ENCODE measurements at places on chromosomes 13 and 19.

GRCh38 chr13:20825477-20825875 lies 51.7 kb upstream of the EEF1AKMT1 start:
- no peak for DNase-seq

DNA sequence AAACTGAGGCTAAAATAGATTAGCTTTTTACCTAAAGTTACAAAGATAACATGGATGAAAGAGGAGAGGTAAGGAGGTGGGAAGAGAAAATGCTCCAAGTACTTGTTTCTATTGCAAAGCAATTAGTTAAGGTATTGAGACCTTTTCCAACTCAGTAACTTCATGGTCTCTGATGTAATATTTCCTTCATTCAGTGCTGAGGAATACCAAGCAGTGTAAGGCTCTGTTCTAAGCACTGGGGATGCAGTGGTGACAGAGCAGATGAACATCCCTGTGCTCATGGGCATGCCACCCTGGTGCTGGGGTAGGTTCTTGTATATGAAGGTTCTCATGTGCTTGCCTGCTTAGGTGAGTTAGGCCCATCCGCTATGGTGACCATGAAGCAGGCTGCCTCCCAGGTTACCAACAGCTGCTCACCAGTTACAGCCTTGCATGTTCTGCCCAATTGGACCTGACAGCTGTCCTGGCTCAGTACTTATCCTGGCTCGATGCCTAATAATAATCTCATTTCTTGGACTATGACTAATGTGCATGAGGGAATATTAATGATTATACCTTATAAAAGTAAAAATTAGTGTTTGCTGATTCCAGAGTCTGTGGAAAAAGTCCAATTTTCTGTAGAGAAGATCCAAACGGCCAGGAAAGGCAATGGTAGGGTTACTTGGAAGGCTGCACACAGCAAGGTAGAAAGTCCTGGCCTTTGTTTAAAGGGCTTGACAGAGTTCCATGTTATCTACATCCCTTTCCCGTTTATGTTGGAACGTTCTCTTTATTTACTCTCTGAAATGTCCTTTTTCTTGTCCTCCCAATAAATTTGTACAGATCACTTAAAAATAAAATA lies 48.3 kb downstream of the LATS2 start:
- DNase-seq: no peak

- DNase-seq: no peak
These were observed 411.8 kb downstream of the ZNF536 start for GRCh38 chr19:30783936-30784335.

DNA sequence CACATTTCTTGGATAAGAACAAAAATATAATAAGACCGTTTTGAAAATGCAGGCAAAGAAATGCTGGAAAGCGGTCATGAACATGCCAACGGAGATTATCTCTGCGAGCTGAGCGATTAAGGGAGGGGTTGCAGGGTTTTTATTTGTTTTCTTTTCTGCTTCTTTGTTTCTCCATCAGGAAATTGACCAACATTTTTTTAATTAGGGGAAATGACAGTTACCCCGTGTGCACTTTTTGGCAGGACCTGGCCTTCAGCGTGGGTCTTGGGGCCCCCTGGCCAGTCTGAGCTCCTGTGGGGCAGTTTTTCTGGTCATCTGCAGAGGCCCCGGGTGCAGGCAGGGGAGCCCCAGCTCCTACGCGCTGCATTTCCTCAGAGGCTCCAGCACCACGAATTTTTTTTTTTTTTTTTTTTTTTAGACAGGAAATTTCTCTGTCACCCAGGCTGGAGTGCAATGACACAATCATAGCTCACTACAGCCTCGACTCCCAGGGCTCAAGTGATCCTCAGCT lies 31.3 kb upstream of the HOMER3 start:
- DNase-seq: no peak

DNA sequence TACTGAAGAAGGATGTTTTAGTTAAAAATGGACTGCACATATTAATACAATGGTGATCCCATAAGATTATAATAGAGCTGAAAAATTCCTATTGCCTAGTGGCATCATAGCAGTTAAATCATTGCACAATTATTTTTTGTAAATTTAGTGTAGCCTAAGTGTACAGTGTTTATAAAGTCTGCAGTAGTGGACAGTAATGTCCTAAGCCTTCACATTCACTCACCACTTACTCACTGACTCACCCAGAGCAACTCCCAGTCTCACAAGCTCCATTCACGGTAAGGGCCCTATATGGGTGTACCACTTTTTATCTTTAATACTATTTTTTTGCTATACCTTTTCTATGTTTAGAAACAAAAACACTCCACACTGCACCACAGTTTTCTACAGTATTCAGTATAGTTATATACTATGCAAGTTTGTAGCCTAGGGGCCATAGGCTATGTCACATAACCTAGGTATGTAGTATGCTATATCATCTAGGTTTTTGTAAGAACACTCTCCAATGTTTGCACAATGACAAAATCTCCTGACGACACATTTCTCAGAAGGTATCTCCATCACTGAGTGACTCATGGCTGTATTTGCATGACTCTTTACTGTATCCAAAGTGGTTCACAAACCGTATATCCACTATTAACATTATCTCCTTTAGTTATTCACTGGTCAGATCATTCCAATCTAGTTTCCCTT lies 536.0 kb downstream of the KLF12 start:
- DNase-seq: no peak

GRCh38 chr13:29065142-29065541 lies 245.0 kb downstream of the MTUS2 start:
- no peak for DNase-seq

- no peak for DNase-seq
These were observed 286.7 kb upstream of the SLITRK6 start for GRCh38 chr13:86085890-86086289.

DNA sequence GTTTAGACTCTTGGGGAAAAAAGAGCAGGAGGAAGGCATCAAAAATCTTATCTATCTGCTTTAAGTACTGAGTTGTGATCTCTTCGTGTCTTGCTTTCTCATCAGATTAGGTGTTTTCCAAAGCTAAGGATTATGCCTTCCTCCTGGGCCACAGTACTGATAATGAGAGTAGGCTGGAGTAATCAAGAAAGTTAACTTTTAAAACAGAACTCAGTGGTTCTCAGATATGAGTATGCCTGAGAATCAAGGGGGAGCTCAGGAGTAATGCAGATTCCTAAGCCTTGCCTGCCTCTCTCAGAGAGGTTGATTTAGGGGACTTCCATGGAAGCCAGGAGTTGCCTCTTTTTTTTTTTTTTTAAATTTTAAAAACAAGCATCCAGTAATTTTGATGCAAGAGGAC lies 23.5 kb downstream of the CDADC1 start:
- no peak for DNase-seq

DNA sequence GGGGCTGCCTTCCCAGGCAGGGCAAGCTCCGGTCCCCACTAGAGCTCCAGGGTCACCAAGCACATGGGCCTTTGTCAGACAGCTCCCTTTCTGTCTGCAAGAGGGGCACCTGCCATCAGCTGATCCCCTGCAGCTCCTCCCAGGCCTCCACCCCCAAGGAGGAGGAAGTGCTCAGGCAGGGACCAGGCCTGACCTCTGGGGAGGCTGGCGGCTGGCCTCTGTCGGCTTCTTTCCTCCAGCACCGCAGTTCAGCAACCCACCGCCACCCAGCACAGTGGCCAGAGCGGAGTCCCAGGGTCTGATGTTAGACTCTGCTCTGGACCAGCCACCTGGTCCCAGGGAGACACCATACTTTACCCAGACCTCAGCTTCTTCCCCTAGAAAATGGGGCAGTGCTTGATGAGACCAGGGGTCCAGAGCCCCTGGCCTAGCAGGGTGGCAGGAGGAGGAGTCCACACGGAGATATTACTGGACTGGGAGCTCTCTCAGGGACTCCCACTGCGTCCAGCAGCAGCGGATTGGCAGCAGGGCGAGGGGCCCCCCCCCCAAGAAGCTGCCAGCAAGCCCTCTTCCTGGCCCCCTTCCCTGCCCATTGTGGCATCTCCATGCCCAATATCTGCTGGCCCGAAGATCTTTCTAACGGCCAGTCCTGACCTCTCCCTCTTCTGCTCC lies 24.1 kb downstream of the NKPD1 start:
- DNase-seq: no peak

DNA sequence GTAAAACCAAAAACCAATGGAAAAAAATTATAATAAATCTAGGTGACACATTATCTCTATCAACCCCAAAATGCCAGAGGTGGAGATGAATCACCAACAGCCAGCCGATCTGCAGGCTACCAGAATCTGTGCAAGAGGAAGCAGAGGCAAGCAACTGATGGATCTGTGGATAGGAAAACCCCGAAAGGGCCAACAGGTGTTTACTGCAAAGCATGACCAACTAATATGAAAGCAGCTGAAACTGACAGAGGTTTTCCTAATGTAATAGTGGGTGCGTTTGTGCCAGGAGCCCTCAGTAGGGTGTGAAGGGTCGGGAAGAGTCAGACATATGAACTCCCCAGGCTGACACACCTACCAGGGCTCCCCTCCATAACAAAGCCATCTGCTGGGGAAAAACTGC lies 554.6 kb downstream of the RFC3 start:
- DNase-seq: no peak

GRCh38 chr19:33284756-33285155 lies 17.6 kb downstream of the CEBPA start:
- no peak for DNase-seq

- no peak for DNase-seq
These were observed 11.8 kb downstream of the CHAF1A start for GRCh38 chr19:4414144-4414799.

GRCh38 chr13:35600137-35600536 lies 123.6 kb upstream of the MAB21L1 start:
- DNase-seq: no peak

DNA sequence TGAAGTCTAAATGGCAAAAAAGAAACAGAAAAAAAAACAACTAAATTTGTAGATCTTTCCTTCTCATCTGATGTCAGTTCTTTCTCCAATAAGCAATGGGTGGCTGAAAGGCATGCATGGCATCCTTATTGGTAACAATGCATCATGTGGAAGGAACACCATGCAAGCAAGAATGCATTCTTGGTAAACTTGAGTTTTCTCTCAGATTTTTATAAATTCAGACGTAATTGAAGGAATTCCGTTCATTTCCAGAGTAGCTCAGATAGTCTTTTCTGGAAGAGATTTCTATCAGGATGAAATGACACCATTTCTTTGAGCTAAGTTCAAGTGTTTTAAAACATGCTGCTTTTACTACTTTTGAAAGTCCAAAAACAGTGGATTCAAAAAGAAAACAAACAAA lies 373.0 kb downstream of the COG6 start:
- no peak for DNase-seq

- DNase-seq: no peak
These were observed 1.1 kb downstream of the GRIN2D start for GRCh38 chr19:48394331-48395169.

- DNase-seq: no peak
These were observed 4.0 kb upstream of the IGFL1 start for GRCh38 chr19:46225558-46226004.

GRCh38 chr19:42267644-42268141 lies 1.4 kb upstream of the CIC start:
- DNase-seq: no peak

DNA sequence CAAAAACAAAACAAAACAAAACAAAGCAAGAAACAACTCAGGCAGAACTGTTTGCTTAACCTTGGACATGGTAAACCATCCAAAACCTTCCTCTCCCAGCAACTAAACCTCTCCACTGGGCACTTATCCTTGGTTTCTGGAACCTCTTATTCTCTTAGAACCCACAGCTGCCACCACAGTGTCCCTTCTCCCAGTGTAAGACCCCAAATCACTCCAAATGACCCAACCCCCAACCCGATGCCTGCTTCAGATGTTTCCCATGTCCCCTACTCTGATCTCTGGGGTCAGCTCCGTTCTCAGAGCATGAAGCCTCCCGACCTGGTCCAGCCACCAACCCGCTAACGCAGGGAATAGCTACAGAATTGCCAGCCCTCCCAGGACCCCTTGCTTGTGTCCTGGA lies 972 bp downstream of the KLK2 start:
- no peak for DNase-seq

DNA sequence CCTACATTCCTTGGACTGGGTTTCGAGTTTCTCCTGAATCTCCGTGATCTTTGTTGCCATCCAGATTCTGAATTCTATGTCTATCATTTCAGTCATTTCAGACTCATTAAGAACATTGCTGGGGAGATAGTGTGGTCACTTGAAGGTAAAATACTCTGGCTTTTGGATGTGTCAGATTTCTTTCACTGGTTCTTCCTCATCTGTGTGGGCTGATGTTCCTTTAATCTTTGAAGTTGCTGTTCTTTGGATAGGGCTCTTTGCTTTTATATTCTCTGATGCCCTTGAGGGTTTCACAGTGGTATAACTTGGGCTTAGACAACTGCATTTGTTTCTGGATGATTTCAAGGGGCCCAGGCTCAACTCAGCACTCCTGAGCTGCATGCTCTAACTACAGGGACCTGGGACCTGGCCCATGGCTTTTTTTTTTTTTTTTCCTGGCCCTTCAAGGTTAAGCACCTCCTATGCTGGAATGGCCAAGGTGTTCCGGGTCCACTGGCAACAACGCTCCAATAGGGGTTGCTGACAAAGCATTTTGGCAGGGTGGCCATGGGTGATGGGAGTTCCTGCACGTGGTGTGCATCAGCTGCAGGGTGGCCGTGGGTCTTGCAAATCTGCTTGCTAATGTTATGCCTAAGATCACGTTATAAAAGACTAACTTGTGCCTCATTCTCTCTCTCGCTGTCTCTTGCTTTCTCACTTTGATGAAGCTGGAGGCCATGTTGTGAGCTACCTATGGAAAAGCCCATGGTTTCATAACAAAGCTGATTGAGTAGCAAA lies 5.9 kb upstream of the SIGLEC7 start:
- DNase-seq: no peak

DNA sequence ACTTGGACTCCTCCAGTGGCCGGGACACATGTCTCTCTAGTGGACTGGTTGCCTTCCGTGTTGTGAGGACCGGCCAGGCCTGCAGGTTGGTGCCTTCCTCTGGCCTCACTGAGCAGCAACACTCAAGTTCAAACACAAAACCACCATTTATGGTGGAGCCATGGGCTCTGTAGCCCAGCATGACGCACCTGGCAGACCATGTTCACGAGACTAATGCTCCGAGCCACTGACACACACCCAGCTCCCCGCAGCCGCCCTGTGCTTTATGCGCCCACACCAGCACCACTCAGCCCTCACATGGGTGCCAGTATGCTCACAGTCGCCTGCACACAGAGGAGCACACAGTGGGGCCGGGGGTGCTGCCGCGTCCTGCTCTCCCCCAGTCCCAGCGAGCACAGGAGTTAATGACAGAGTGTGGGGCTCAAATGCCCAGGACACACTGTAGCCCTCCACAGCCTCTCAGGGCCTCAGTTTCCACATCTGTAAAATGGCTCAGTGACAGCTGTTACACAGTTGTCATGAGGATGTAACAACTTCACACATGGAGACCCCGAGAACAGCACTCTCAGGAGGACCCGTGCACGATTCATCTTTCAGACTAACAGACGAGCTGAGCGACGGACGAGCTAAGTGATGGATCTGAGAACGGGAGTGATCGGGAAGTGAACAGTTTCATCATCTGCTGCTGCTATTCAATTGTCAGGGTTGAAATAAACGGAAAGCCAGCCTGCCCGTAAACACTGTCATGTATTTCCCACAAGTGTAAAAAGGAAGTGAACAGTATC lies 7.8 kb downstream of the GAS6 start:
- no peak for DNase-seq

- DNase-seq: no peak
These were observed 1554.9 kb downstream of the EFNB2 start for GRCh38 chr13:104980586-104980985.
